C1 segment of cervical spinal cord (tissue), 14 donors: ENCODE measurements at places on chromosomes 11 and 22.

- no peak for DNase-seq
Measured at GRCh38 chr11:104968355-104968855, at the start of gene CASP4. TSS of gene CASP4 (minus strand) at chr11:104968574. CDS start at chr11:104968525, 49 bp downstream.

- no peak for DNase-seq
Measured at GRCh38 chr11:35145271-35145670, 6.3 kb downstream of the CD44 start.

- DNase-seq = no peak
Measured at GRCh38 chr11:73423506-73423905, 47.3 kb downstream of the RELT start.

DNA sequence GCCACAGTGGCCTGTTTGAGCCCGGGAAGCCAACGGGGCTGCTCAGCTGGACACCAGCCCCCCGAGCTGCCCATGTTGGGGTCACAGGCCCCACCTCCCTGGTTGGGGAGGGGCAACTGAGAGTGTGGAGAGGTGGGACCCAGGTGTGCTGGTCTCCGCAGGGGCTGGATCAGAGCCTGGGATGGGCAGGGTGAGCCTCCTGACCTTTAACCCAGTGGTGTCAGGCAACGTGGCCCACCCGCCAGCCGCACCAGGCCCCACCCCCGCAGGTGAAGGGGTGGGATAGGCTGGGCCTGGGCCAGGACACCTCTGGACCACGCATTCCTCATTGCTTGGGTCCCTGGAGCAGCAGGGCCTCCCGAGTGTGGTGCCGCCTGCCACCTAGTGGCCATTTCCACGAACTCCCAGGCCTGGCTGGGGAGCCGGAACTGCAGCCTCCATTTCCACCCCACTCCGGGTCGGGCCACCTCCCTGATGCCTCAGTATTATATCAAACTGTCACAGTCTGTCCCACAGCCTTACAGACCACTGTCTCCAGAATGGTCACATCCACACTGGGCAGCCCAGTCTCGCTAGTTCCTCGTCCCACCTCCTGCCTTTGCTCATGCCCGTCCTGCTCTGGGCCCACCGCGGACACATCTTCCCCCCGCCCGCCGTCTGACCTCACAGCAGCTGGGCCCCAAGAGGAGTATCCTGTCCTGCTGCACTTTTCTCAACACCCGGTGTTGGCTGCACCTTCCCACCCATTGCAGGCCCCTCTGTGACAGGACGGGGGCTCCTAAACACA lies 13.3 kb upstream of the PPP6R3 start:
- peak; percentile 46 for DNase-seq

DNA sequence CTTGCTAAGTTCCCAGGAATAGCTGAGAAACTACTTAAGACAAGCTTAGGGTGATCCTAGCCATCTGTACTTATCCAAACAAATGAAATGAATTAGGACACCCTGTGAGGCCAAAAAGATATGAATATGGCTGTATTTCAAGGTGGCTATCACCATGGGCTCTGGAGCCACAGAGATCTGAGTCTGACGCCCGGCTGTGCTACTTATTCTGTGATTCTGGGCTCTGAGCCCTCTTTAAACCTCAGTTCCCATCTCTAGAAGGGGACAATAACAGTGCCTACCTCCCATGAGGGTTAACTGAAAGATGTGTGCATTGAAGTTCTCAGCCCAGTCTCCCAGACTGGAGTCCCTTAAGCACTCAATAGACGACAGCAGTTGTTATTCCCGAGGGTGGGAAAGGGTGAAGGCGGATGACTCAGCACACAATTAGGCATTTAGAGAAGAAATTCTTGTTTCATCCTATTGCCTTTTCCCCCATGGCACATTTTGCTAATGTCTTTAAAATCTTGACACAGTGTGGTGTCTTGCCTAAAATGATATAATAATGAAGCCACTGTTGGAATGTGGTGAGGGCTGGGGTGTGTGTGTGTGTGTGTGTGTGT lies 132.5 kb downstream of the ADAMTS15 start:
- no peak for DNase-seq

DNA sequence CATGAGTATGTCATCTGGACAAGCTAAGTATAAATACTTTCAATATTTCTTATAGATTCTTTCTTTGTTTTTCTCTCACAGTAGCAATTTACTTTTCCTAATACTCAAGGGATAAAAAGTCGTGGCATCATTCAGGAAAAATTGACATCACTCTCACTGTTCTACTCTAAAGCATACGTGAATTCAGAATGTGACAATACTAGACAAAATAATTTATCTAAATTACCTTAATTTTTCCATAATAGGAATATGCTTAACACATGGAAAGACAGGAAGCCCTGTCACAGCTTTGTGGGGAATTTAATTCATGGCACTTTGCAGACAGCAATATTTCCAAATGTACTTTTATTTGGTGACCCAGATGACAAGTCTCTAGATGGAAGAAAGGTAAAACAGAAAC lies 394.6 kb downstream of the DLG2 start:
- DNase-seq = no peak

- no peak for DNase-seq
Measured at GRCh38 chr22:27312966-27313855, 488.3 kb downstream of the MN1 start.

- DNase-seq = no peak
Measured at GRCh38 chr22:17892376-17892775, 118.1 kb upstream of the BID start.

GRCh38 chr22:25202290-25202921 lies 2.7 kb downstream of the CRYBB3 start:
- no peak for DNase-seq

- DNase-seq = no peak
Measured at GRCh38 chr22:28773461-28773867, 969 bp downstream of the CCDC117 start.

DNA sequence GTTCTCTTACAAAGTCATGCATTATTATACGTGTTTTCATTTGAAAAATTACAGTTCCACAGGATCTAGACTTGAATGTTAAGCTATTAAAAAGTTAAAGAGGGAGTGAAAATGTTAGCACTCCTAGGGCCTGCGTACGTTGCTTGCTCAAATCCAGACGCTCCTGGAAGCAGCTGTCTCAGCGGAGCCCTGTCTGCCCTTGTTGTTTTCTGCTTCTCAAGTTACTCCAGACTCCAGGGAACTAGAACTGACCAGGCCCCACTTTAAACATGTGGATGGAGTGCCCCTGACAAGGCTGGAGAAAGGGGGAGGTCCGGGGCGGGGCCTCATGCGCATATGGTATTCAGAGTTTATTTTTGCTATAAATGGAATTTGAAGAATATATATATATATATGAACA lies 9.6 kb downstream of the PARVB start:
- no peak for DNase-seq

- no peak for DNase-seq
Measured at GRCh38 chr11:59187035-59187434, 15.1 kb downstream of the DTX4 start.

- no peak for DNase-seq
Measured at GRCh38 chr11:96185220-96185768, 157.7 kb downstream of the MAML2 start.

- DNase-seq = no peak
Measured at GRCh38 chr22:26453216-26453615, 24.2 kb downstream of the ASPHD2 start.

DNA sequence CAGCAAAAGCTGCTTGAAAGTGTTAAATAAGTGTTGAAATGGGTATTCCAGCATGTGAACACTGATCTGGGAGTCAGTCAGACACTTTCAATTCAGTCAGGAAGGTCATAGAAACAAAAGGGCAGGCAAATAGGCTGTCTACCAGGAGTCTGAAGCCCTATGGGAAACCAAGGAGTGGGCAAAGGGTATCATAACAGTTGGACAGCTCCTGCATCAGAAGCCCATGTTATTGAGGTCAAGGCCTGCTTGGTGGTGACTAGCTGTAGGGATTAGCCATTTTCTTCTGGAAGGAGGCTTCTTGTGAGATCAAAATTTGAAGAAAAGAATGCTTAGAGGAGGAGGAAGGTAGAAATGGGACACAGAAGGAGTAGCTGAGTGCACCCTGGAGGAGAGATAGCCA lies 97.3 kb downstream of the STIM1 start:
- no peak for DNase-seq

GRCh38 chr22:30375312-30375849 lies 11.8 kb downstream of the RNF215 start:
- no peak for DNase-seq

DNA sequence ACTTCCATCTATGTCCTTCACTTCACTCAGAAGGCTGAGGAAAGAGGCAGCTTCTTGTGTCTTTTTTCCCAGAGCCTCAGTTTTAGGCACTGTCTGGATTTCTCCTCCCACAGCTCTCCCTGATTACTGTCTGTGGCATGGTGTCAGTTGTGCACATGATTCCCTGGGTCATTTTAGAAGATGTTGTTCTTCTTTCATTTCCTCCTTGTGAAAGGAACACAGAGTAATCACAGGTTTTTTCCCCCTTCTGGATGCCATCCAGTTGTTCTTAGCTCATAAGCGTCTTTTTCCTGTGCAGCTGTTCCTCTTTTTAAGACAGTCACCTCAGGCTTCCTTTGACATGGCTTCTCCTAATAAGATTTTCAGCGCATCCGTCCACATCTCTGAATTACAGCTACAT lies 212.2 kb downstream of the FAM181B start:
- DNase-seq = no peak

DNA sequence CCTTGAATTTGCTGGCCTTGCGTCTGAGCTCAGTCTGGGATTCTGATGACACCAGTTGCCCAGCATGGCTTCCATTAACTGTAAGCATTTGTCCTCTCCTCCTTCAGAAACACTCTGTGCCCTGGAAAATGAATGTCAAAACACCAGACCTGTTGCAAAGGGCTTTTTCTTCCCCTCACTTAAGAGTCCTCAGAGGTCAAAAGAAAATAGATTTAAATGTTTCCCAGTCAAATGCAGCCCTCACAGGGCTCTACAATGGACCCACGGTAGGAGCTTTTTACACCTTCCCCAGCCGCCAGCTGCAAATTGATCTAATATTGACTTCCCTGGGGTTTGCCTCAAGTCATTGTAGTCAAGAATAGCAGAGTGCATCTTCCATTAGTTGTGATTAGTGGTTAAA lies 332.2 kb downstream of the INSC start:
- no peak for DNase-seq
